ENCODE measurements at places on chromosomes 12 and 14. TPM values are rescaled to one million over a fixed set of nuclear protein-coding genes. Genes with fewer than 3 reads are reported as not detected.

- no peaks in the 10 kb centered on the region for H3K27me3 ChIP-seq
- DNase-seq: no peak
- no peak overlapping the region for H3K27ac ChIP-seq
- no peak overlapping the region for H3K4me3 ChIP-seq
- peaks cover 26% of the 10 kb centered on the region for H3K36me3 ChIP-seq
Observed at GRCh38 chr12:113862590-113863454, 103.3 kb downstream of the RBM19 start.

DNA sequence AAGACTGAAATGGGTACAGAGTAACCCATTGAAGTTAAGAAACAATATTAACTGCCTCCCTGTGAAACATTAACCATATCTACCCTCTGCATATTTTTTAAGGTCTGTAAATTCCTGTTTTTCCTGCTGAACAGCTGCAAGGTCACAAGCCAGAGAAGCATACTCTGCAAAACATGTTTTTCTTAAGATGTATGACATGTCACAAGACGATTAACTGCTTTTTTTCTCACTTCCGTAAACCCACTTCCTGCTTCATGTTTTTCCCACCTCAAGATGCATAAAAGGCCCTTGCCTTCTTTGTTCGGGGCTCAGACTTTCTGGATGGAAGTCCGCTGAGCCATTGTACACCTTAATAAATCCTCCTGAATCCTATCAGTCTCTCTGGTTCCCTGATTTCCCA, 504.7 kb upstream of the MIS18BP1 start:
- no peak for DNase-seq
- no peaks in the 10 kb centered on the region for H3K27me3 ChIP-seq
- H3K27ac ChIP-seq: no peak overlapping the region
- no peaks in the 10 kb centered on the region for H3K4me1 ChIP-seq
- H3K4me3 ChIP-seq: no peak overlapping the region

DNA sequence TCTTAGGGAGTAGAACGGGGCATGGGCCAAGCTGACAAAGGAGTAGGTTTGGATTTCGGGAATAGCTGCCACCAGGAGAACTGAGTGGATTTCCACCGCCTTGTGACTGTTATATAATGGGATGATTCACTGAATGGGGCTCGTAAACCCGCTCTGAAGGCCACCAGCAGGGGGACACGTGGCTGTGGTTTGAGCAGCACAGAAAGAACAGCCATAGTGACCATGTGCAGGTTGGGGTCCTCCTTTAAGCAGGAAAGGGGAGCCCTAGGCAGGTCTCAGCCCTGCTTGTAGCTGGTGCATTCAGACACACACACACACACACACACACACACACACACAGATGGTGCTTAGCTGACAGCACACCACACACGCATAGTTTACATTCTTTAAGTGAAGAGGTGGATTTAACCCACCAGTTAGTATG, 8.6 kb upstream of the ASB2 start:
- no peak overlapping the region for H3K27ac ChIP-seq
- H3K27me3 ChIP-seq: no peaks in the 10 kb centered on the region
- no peak for DNase-seq
- no peak overlapping the region for H3K4me3 ChIP-seq

KLRC1 gene
- 1.7 TPM for total RNA-seq

ACSS3 gene
- total RNA-seq: 0.13 TPM

DNA sequence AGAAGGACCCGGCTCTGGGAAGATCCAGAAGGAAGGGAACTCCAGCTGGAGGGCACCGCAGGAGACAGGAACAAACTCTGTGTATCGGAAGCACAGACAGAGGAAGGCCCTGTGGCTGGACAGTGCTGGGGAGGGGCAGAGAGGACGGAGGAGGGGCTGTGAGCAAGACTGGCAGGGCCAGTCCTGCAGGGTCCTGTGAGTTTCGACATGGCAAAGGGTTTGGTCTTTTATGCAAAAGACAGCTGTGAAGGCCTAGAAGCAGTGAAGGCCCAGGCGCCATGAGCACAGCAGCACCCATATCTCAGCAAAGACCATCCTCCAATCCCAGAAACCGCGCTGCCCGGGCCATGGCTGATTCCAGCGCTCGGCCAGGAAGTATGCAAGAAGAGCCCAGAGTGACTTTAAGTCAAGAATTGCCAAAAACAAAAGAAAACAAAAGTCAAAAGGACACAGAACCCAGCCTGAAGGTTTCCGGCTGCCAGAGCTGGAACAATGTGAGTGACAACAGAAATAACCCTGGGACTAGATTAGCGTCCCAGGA, 126.5 kb downstream of the NCOR2 start:
- no peak for DNase-seq
- no peaks in the 10 kb centered on the region for H3K4me1 ChIP-seq
- no peak overlapping the region for H3K27ac ChIP-seq
- H3K36me3 ChIP-seq: peaks cover 8% of the 10 kb centered on the region
- H3K4me3 ChIP-seq: no peak overlapping the region

DNA sequence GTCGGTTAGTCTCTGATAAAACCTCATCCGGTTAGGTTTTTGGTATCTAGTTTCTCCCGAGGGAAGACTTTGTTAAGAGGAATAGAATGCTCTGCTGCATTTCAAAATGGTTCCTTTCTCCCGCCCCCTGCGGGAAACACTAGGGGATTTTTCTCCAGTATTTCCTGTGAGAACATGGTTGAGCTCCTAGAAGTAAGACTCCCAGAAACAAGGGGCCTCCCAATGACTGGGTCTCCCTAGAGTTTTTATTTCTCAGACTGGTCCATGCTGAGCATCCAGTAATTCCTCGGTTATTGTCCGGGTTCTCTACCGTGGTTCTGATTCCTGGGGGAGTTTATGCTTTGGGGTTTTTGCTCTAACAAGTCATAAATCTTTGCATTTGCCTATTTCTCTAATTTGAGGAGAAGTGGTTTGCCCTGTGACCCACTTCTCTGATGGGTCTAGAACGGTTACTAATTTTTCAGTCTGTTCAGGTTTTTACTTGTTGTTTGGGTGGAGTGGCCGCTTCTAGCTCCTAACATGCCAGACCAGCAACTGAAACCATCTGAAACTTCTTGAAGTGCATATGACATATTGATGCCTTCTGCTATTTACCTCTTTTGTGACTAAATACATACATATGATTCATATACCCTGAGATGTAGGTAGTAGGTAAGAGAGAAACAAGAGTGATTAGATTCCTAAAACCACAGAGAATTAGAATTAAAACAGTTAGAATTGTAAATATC, 25.1 kb downstream of the TESPA1 start:
- peaks cover 84% of the 10 kb centered on the region for H3K36me3 ChIP-seq
- no peak for DNase-seq
- H3K27ac ChIP-seq: peak overlapping the region; percentile 2
- no peaks in the 10 kb centered on the region for H3K27me3 ChIP-seq
- no peak overlapping the region for H3K4me3 ChIP-seq

NR1H4 gene
- total RNA-seq: not detected

- H3K4me3 ChIP-seq: no peak overlapping the region
- no peaks in the 10 kb centered on the region for H3K36me3 ChIP-seq
- no peak for DNase-seq
- no peaks in the 10 kb centered on the region for H3K27me3 ChIP-seq
- no peak overlapping the region for H3K27ac ChIP-seq
- peaks cover 12% of the 10 kb centered on the region for H3K4me1 ChIP-seq
Observed at GRCh38 chr14:64934338-64934929, 8.1 kb downstream of the GPX2 start.

PRICKLE1 gene
- 0.38 TPM for total RNA-seq

DNA sequence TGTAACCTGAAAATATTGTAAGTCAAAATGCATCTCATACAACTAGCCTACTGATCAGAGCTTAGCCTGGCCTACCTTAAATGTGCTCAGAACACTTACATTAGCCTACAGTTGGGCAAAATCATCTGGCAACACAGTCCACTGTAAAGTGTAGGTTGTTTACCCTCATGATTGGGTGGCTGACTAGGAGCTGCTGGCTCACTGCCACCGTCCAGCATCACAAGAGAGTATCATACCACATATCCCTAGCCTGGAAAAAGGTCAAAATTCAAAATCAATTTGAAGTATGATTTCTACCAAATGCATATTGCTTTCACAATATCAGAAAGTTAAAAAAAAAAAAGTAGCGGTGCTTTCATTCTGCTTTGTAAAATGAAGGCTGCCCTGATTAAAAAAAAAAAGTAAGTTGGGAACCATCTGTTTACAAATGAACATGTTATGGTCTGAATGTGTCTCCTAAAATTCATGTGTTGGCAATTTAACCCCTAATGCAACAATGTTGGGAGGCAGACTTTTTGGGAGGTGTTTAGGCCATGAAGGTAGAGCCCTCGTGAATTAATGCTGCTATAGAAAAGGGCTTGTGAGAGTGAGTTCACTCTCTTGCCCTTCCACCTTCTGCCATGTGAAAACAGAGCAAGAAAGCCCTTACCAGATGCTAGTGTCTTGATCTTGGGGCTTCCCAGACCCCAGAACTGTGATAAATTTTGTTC, 211.8 kb downstream of the PPM1H start:
- H3K27ac ChIP-seq: no peak overlapping the region
- no peaks in the 10 kb centered on the region for H3K4me1 ChIP-seq
- H3K27me3 ChIP-seq: no peaks in the 10 kb centered on the region
- no peaks in the 10 kb centered on the region for H3K36me3 ChIP-seq
- DNase-seq: no peak
- H3K4me3 ChIP-seq: no peak overlapping the region

AKAP6 gene
- 5.1 TPM for total RNA-seq

- H3K27me3 ChIP-seq: no peaks in the 10 kb centered on the region
- H3K4me1 ChIP-seq: no peaks in the 10 kb centered on the region
- no peak for DNase-seq
- H3K4me3 ChIP-seq: no peak overlapping the region
- no peaks in the 10 kb centered on the region for H3K36me3 ChIP-seq
Observed at GRCh38 chr12:105492591-105493545, 162.4 kb downstream of the C12orf75 start.

- no peaks in the 10 kb centered on the region for H3K27me3 ChIP-seq
- no peak overlapping the region for H3K4me3 ChIP-seq
- no peak overlapping the region for H3K27ac ChIP-seq
- H3K36me3 ChIP-seq: no peaks in the 10 kb centered on the region
- DNase-seq: no peak
Observed at GRCh38 chr12:26612203-26612602, 220.8 kb downstream of the ITPR2 start.

DNA sequence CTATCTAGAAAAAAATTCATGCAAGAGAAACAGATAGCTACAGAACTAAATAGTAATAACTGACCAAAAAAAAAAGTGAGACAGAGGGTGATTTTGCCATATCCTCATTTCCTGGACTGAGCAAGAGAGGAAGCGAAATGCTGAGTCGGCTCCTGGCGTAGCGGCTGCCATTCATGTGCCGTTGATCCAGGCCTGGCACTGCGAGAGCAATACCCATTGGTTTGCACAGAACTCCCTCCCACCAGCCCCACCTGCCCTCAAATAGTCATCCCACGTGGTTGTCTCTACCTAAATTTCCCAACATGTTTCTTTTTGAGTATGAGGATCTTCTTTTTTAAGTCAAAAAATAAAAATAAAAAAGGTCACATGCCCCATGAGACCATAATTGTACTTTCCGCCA, 9.4 kb upstream of the WNT5B start:
- no peak overlapping the region for H3K4me3 ChIP-seq
- no peak overlapping the region for H3K27ac ChIP-seq
- no peaks in the 10 kb centered on the region for H3K27me3 ChIP-seq

TMPRSS12 gene
- total RNA-seq: not detected

KCNK13 gene
- total RNA-seq: not detected

- H3K27me3 ChIP-seq: no peaks in the 10 kb centered on the region
- H3K4me3 ChIP-seq: no peak overlapping the region
- H3K36me3 ChIP-seq: no peaks in the 10 kb centered on the region
- H3K27ac ChIP-seq: no peak overlapping the region
- H3K4me1 ChIP-seq: peaks cover 16% of the 10 kb centered on the region
- DNase-seq: no peak
Observed at GRCh38 chr12:116146386-116146785, 131.1 kb downstream of the MED13L start.

DNA sequence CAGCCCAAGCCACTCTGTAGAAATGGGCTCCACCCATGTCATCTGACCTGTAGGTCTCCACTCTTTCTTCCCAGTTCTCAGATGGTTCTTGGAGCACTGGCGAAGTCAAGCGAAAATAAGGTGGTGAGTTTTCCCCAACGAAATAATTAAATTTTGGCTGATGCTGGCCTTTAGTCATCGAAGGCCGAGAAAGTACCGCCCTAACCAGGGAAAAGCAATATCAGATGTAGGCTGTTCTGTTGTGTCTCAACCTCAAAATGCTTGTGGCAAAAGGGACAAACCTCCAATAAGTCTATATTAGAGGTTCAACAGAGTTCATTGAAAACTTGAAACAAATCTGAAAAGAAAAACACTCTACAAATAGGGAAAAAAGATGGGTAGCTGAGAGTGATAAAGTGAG, 48.6 kb upstream of the BCAT1 start:
- H3K27me3 ChIP-seq: peaks cover under 1% of the 10 kb centered on the region
- H3K27ac ChIP-seq: no peak overlapping the region
- H3K4me1 ChIP-seq: peaks cover 3% of the 10 kb centered on the region
- no peak for DNase-seq
- no peak overlapping the region for H3K4me3 ChIP-seq

GRCh38 chr14:85463512-85463911, 66.4 kb upstream of the FLRT2 start:
- H3K27me3 ChIP-seq: no peaks in the 10 kb centered on the region
- no peak overlapping the region for H3K4me3 ChIP-seq
- no peaks in the 10 kb centered on the region for H3K4me1 ChIP-seq
- no peak for DNase-seq

DNA sequence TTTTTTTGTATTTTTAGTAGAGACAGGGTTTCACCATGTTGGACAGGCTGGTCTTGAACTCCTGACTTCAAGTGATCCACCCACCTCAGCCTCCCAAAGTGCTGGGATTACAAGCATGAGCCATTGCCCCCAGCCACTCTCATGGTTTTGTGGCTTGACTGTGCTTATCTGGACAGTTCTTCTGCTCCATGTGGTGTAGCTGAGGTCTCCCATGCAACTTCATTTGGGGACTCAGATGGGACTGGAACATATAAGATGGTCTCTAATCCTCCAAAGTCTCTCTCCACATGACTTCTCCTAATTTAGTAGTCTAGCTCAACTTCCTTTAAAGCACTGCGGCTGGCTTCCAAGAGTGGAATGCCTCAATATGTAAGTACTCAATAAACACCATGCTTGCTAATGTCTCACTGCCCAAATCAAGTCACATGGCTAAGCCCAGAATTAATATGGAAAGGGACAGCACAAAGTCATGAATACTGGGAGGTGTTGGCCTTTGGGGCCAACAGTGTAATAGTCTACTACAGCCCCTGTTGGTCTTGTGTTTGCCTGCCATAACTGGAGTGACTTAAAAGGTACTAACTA, 7.4 kb downstream of the INHBC start:
- DNase-seq: no peak
- no peak overlapping the region for H3K27ac ChIP-seq
- no peaks in the 10 kb centered on the region for H3K27me3 ChIP-seq
- H3K4me1 ChIP-seq: no peaks in the 10 kb centered on the region
- H3K36me3 ChIP-seq: no peaks in the 10 kb centered on the region
